ENCODE measurements at places on chromosomes 2 and 18.
A peak's percentile ranks its signal among the peaks of the same experiment; 100 is the strongest.

- DNase-seq, result no peak
These were observed 115.4 kb upstream of the CDC42EP3 start for GRCh38 chr2:37786854-37787253.

DNA sequence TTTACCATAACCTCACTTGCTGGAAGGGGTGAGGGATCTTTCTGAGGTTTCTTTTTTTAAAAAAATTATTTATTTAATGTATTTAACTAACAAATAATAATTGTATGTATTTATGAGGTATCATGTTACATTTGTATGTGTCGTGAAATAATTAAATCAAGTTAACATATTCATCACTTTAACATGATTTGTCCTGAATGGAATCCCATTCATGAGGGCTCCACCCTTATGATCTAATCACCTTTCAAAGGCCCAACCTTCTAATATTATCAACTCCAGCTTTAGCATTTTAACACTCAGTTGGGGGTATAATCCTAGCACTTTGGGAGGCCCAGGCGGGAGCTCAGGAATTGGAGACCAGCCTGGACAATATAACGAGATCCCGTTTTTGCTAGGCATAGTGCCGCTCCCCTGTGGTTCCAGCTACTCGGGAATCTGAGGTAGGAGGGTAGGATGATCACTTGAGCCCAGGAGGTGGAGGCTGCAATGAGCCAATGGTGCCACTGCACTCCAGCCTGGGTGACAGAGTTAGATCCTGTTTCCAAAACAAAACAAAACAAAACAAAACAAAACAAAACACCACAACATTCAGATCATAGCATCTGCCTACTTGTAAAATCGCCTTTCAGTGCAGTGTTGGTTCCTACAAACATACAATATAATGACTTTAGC, 1.1 kb upstream of the TAF4B start:
- DNase-seq, result no peak

DNA sequence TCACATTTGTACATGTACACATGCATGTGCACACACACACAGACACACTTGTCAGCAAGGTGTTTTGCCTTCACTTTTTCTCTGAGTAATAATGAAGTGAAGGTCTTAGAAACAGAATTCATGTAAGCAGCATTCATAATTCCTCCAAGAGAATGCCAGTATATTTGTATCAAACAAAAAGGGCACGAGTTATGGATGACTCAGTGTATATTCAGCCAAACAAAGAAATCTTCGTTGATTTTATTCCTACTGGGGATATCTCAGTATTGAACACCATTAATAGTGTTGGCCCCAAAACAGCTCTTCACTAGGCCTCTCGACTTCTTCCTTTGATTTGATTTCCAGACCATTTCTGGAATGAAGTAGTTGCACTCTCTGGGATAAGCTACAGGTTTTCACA, 125.3 kb downstream of the PIK3C3 start:
- DNase-seq, result no peak

GRCh38 chr18:66682855-66683322, 79.0 kb upstream of the CDH19 start:
- no peak for DNase-seq

- DNase-seq, result no peak
These were observed 311.4 kb downstream of the PTPRM start for GRCh38 chr18:7878265-7879211.

- DNase-seq, result no peak
These were observed 52.2 kb downstream of the TMX3 start for GRCh38 chr18:68662754-68663153.

DNA sequence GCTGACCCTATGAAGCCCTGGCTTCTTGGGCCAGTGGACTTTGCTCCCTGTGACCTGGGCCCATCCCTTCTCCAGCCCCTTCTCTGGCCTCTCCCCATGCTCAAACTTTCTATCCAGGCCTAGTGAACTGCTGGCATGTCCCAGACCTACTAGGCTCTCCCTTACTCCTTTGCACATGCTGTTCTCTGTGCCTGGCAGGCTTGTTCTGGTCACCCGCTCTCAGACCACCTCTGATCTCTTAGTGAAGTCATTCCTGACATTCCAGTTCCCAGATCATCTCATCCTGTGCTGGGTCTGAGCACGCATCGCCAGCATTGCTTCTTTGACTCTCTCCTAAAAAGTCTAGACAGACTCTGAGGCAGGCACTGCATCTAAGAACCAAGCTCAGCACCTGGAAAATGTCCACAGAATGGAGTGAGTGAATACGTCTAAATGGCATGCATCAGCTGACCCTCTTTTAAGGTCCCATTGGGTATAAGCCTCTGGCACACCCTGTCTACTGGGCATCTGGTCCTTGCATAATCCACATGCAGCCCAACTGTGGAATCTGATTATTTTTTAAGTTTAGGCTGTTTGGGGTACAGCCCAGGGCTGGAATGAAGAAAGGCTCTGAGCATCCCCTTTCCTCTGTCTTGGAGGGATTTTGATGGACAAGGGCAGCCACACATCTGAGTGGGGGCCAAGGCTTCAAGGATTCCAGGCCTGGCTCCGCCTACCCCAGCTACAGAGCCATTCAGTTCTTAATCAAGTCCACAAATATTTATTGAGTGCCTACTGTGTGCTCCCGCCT, 130.6 kb upstream of the HAAO start:
- DNase-seq, result no peak

- no peak for DNase-seq
These were observed 162.9 kb downstream of the TMEM247 start for GRCh38 chr2:46642218-46642617.

GRCh38 chr2:50763776-50764175, 268.2 kb downstream of the NRXN1 start:
- no peak for DNase-seq

GRCh38 chr2:37323781-37324535, 675 bp downstream of the PRKD3 start:
- DNase-seq, result peak; percentile 38

GRCh38 chr2:216774620-216775019, 79.3 kb upstream of the IGFBP5 start:
- DNase-seq, result no peak

GRCh38 chr2:186059096-186059495, 320.5 kb downstream of the FSIP2 start:
- DNase-seq, result no peak

DNA sequence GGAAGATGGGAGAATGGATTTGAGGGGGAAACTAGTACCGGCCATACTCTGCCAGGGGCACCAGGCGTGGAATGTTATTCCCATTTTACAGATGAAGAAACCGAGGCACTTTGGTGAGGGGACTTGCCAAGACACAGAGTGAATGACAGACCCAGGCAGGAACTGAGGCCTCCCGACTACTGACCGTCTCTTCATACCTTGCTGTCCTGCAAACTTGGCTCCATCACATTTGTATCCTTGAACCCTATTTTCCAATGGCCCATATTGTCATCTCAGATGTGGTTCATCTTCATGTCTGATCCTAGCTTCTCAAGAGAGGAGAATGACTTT, 6.2 kb upstream of the TFCP2L1 start:
- DNase-seq, result no peak

DNA sequence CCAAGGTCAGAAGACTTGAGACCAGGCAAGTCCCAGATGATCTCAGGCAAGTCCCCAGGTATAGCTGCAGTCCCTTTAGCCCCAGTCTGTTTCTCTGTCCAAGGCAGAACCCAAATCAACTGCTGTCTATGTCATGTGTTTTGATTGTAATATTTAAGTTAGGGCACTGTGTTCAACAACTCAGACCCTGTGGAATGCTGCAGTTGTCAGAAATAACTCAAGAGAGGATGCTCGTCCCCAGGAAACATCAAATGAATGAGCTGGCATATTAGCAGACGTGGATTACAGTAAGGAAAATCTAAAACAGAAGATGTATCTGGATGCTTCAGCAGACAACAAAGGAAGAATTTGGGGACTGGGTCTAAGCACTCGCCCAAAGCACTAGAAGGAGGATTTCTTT, 70.1 kb downstream of the BCL11A start:
- no peak for DNase-seq

- DNase-seq, result no peak
These were observed 169.1 kb downstream of the ATAD2B start for GRCh38 chr2:23757686-23758433.

- DNase-seq, result no peak
These were observed 76.2 kb upstream of the CHRNA1 start for GRCh38 chr2:174840436-174840835.

- no peak for DNase-seq
These were observed 5.8 kb upstream of the ZNF532 start for GRCh38 chr18:58858591-58859468.

DNA sequence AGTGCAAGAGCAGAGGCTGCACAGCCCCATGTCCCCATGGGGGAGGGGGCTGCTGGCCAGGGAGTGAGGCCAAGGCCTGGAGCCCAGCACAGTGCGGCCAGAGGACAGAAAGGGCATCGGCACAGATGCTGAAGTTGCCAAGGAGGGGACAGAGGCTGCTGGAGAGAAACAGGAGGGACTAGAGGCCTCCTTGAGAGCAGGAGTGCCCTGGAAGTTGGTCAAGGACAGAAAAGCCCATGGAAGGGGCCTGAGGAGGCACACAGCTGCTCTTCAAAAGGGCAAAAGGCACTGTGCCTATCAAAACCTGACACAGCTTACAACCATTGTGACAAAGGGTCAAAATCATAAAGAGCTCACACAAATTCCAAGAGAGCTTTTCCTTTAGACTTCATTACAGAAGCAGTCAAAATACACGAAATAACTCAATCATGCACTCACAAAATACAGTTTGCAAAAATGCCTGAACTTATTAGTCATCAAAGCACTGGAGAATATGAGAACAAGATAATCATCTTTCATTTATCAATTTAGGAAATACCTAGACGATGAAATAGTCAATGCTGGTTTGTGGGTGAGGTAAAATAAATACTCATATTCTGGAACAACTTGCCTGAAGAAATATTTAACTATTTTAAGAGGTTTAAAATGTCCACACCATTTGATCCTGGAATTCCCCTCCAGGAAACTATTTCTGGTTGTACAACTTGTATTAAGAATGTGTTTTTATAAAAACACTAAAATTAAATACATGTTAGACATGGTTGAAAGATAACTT, 79.6 kb downstream of the USP40 start:
- no peak for DNase-seq

DNA sequence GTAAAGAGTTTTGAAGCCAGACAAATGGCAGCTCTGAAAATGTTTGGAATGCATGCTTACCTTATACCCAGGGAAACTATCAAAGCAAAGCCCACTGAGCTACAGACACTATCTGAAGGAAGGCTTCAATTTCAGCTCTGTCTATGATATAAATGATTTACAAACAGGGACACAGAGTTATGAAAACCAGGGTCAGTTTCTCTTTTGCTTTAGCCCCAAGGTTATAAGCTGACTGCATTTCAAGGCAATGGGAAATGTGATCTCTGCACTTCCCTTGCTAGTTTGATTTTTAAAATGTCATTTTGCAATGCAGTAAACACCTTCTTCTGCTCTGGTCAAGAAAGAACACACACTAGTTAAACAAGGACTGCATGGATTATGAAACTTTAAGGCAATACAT, 65.2 kb upstream of the CCDC195 start:
- no peak for DNase-seq

Data from GM06990 (cell line).